ENCODE measurements at places on chromosomes 13 and 19. TPM values are rescaled to one million over a fixed set of nuclear protein-coding genes. Genes with fewer than 3 reads are reported as not detected.

DNA sequence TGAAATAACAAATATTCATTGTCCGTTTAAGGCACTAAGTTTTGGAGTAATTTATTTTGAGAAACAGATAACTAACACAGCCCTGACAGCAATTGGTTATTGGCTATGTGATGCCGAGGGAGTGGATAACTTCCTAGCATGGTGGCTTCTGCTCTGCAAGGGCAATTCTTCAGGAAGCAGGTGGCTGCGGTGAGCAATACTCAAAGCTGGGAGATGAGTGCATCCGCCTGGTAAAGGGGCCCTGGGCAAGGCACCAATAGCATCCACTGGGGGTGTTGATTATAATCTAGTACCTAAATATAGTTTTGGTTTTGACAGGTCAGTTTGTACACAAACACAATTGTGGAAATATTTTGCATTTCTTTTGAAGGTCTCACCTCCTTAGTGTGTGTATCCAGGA, 41.0 kb downstream of the CCDC70 start:
- H3K36me3 ChIP-seq, result no peaks in the 10 kb centered on the region
- peaks cover 6% of the 10 kb centered on the region for H3K27me3 ChIP-seq
- no peaks in the 10 kb centered on the region for H3K4me1 ChIP-seq
- no peak overlapping the region for H3K27ac ChIP-seq
- H3K4me3 ChIP-seq, result no peak overlapping the region

- H3K27ac ChIP-seq, result peak overlapping the region; percentile 95
- H3K4me3 ChIP-seq, result peak overlapping the region; percentile 82
- no peaks in the 10 kb centered on the region for H3K36me3 ChIP-seq
Measured at GRCh38 chr13:19864746-19865309, 1.4 kb upstream of the ZMYM5 start.

- no peak overlapping the region for H3K27ac ChIP-seq
- no peak overlapping the region for H3K4me3 ChIP-seq
- no peaks in the 10 kb centered on the region for H3K4me1 ChIP-seq
- no peaks in the 10 kb centered on the region for H3K27me3 ChIP-seq
Measured at GRCh38 chr19:45815481-45816216, 541 bp upstream of the RSPH6A start.

PSG2 gene
- not detected for total RNA-seq

ZNF57 gene
- total RNA-seq, result 5.5 TPM

GRCh38 chr13:43023289-43023963, at the start of gene DNAJC15:
Gene DNAJC15, plus strand, starts transcription at chr13:43023586. Its CDS starts 41 bp downstream, at chr13:43023627.
- peak; percentile 35 for DNase-seq
- H3K4me3 ChIP-seq, result peak within 1 kb of the TSS; percentile 37
- H3K4me1 ChIP-seq, result no peaks in the 10 kb centered on the region
- no peaks in the 10 kb centered on the region for H3K36me3 ChIP-seq
- peak within 1 kb of the TSS; percentile 16 for H3K27ac ChIP-seq

GSX1 gene
- total RNA-seq, result not detected

GRCh38 chr19:5036698-5037563, 68.0 kb downstream of the KDM4B start:
- no peaks in the 10 kb centered on the region for H3K27me3 ChIP-seq
- H3K4me3 ChIP-seq, result no peak overlapping the region
- peaks cover 39% of the 10 kb centered on the region for H3K4me1 ChIP-seq
- peak; percentile 64 for DNase-seq
- peaks cover 4% of the 10 kb centered on the region for H3K36me3 ChIP-seq
- H3K27ac ChIP-seq, result peak overlapping the region; percentile 40

- peaks cover 16% of the 10 kb centered on the region for H3K4me1 ChIP-seq
- no peak overlapping the region for H3K27ac ChIP-seq
- H3K4me3 ChIP-seq, result no peak overlapping the region
- no peaks in the 10 kb centered on the region for H3K27me3 ChIP-seq
Measured at GRCh38 chr19:33430674-33431277, 57.3 kb downstream of the CEBPG start.

- H3K4me1 ChIP-seq, result peaks cover 9% of the 10 kb centered on the region
- H3K4me3 ChIP-seq, result no peak overlapping the region
- peak; percentile 57 for DNase-seq
- H3K36me3 ChIP-seq, result no peaks in the 10 kb centered on the region
- H3K27me3 ChIP-seq, result no peaks in the 10 kb centered on the region
Measured at GRCh38 chr13:33069365-33069764, 53.1 kb downstream of the KL start.

- H3K4me3 ChIP-seq, result no peak overlapping the region
- H3K27me3 ChIP-seq, result no peaks in the 10 kb centered on the region
- H3K4me1 ChIP-seq, result no peaks in the 10 kb centered on the region
- H3K27ac ChIP-seq, result no peak overlapping the region
- no peak for DNase-seq
Measured at GRCh38 chr19:57263244-57263741, 17.0 kb upstream of the ZNF460 start.

RDH8 gene
- total RNA-seq, result not detected

GRCh38 chr13:57437587-57437986, 194.0 kb upstream of the PCDH17 start:
- no peak overlapping the region for H3K27ac ChIP-seq
- no peaks in the 10 kb centered on the region for H3K36me3 ChIP-seq
- no peak overlapping the region for H3K4me3 ChIP-seq
- H3K27me3 ChIP-seq, result no peaks in the 10 kb centered on the region
